G401 (cell line): ENCODE measurements at places on chromosomes 16 and 17. TPM values are rescaled to one million over a fixed set of nuclear protein-coding genes. Genes with fewer than 3 reads are reported as not detected.

DNA sequence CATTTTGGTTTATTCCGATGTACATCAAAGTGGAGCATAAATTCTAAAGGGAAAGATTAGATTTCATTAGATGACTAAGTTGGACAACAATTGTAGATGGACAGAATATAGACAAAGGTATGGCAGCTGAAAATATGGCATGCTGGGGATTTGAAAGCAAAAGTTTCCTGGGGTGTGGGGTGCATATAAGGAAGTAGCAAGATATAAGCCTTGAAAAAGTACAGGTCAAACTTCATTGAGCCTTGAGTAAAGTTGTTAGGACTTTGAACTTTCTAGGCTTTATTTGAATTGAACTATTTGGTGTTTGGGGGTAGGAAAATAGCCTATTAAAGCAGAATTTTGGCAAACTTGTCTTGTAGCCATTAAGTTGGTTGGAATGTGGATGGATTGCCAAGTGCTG lies 75.8 kb upstream of the KCNJ16 start:
- no peak for DNase-seq

DNA sequence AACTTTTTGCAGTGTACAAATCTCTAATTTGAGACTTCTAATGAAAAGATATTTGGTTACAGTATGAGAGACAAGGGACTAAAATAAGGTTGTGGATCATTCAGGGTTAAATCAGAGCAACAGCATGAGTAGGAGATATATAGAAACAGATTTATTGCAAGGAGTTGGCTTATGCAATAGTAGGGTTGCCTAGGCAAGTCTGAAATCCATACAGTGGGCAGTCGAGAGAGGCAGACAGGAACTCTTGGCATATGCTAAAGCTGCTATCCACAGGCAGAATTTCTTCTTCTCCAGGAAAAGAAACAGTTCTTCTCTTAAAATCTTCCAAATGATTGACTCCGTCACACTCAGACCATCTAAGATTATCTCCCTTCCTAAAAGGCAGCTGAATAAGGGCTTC lies 500.8 kb downstream of the MAF start:
- no peak for DNase-seq

GRCh38 chr16:84995663-84996062 lies 15.7 kb downstream of the ZDHHC7 start:
- no peak for DNase-seq

CDRT15L2 gene
- total RNA-seq = not detected in 2 replicates
